CD4-positive, alpha-beta T cell treated with Interleukin-15 for 4 hours (primary cell): ENCODE measurements at places on chromosomes 1 and 21.
A peak's percentile ranks its signal among the peaks of the same experiment; 100 is the strongest.

DNA sequence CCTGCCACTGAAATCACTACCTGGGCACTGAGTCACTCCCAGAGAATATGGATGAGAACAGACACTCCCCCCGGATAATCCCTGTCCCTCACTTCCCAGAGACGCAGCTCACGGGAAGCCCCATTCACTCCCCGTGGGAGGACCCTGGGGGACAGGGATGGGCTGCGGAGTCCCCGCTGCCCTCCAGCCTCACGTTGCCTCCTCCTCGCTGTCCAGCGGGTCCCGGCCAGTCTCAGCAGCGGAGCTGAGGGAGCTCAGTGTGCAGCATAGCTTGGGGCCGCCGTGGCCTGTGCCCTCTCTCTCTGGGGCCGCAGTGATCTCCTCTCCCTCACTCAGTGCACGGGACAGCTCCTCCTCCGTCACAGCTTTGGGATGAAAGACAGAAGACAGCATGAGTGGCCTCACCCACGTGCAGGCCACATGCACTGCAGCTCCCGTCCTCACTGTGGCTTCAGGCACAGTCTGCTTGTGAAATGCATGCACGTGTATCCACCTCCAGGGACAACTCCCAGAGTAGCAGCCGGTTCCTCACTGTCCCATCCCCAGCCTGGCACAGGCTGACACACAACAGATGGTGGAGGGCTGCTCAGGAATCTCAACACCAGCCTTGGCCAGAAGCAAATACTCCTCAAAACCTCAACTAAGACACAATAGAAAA is 7.4 kb downstream of the CFAP410 start:
- DNase-seq: no peak

DNA sequence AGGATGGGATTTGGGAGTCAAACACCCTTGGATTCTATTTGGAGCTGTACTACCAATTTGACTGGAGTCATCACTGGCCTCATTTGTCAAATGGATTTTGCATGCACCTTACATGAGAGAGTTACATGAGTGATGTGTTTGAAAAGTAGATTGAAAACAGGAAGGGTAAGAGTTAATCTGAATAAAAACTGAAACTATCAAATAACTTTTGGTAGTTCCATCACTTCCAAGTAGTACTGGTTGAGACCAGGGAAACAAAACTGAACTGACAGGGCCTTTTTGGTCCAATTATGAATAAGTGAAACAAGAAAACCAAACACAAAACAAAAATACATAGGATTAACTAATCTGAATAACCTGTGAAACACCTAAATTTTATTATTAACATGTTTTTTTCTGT is 30.2 kb downstream of the NUCKS1 start:
- DNase-seq: no peak

DNA sequence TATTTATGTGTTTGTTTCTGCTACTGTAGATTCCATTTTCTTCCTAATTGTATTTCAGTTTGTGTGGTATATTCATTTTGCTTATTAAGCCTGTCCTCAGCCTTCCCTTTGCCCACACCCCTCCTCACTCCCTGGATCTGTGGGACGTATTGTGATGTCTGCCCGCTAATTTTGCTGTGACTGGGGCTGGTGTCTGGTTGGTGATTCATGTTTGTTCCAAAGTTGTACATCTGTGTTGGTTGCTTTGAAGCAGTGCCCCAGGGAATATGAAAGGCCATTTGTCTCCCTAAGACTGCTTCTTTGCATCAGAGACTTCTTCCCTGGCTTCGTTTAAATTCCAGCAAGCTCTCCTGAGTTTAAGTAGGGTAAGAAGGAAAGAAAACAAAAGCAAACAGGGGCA is 289.5 kb upstream of the SGIP1 start:
- no peak for DNase-seq

GRCh38 chr1:185404907-185405568 is 88.0 kb upstream of the IVNS1ABP start:
- DNase-seq: no peak

GRCh38 chr1:196577386-196577785 is 30.9 kb downstream of the KCNT2 start:
- no peak for DNase-seq

- no peak for DNase-seq
Observed at GRCh38 chr21:37987668-37988067, 71.4 kb upstream of the KCNJ6 start.

DNA sequence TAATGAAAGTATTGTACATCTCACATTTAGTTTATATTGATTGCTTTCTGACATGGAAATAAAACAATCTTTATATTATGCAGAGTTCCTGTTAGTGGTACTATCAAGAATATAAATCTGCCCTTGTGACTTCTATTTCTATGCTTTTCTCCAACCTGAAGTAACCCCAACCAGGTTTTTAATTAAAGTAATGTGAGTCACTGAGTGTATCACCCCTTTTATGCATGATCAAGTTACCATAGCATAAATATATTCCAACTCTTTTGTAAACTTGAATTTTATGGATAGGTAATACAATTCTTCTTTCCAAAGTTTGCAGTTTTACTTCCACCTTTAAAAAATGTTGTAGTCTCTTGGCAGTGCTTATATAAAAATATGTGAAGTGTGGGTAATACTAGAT is 532.3 kb downstream of the USP25 start:
- no peak for DNase-seq

DNA sequence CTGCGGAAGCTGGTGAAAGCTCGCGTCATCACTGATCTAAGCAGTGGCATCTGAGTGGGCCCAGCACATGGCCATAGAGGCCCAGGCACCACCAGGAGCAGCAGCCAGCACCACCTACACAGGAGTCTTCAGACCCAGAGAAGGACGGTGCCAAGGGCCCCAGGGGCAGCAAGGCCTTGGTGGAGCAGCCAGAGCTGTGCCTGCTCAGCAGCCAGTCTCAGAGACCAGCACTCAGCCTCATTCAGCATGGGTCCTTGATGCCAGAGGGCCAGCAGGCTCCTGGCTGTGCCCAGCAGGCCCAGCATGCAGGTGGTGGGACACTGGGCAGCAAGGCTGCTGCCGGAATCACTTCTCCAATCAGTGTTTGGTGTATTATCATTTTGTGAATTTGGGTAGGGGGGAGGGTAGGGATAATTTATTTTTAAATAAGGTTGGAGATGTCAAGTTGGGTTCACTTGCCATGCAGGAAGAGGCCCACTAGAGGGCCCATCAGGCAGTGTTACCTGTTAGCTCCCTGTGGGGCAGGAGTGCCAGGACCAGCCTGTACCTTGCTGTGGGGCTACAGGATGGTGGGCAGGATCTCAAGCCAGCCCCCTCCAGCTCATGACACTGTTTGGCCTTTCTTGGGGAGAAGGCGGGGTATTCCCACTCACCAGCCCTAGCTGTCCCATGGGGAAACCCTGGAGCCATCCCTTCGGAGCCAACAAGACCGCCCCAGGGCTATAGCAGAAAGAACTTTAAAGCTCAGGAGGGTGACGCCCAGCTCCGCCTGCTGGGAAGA is 3.2 kb upstream of the ARTN start:
- DNase-seq: no peak

- DNase-seq: no peak
Observed at GRCh38 chr1:110718452-110718851, 43.7 kb upstream of the KCNA3 start.

- no peak for DNase-seq
Observed at GRCh38 chr1:17696417-17697301, 58.5 kb upstream of the ACTL8 start.

- peak; percentile 22 for DNase-seq
Observed at GRCh38 chr1:26887125-26887524, 3.0 kb downstream of the GPN2 start.

DNA sequence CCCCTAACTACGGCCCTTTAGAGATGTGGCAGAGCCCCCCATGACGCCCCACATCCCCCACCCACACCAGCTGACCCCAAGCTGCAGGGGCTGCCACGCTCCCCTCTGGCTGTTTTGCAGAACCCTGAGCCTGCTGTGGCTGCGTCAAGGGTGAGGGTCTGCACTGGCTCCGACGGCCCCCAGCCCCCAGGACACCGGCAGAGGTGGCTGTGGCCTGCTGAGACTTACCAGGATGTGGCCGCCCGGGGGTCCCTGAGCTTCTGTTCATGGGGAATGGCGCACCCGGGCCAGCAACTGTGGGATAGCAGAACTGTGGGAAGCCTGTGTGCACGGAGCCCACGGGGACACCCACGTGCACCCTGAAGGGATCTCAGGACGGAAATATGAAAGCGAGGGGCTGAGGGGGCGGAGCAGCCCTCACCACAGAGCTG is 12.8 kb upstream of the RNF223 start:
- no peak for DNase-seq

- no peak for DNase-seq
Observed at GRCh38 chr1:80375662-80376061, 1369.1 kb upstream of the ADGRL4 start.

- no peak for DNase-seq
Observed at GRCh38 chr1:12547586-12548225, 70.3 kb downstream of the DHRS3 start.

- no peak for DNase-seq
Observed at GRCh38 chr1:223659711-223660110, 5.8 kb downstream of the CAPN8 start.

DNA sequence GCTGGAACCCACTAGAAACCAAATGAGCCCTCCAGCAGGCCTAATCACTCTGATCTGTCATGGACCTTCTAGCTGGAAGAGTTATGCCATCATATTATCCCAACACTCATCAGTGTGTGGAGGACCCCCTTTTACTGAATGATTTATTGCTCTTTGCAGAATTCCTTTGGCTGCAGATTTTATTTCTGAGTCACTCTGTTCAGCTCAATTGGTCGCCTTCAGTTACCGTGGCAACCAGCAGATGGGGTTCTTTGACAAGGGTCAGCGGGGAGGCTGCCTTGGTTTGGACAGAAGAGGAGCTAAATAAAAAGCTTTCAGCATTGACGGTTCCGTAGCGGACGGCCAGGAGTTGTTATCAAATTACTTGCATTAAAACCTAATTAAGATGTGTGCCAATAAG is 220.1 kb downstream of the SDCCAG8 start:
- DNase-seq: peak; percentile 14

DNA sequence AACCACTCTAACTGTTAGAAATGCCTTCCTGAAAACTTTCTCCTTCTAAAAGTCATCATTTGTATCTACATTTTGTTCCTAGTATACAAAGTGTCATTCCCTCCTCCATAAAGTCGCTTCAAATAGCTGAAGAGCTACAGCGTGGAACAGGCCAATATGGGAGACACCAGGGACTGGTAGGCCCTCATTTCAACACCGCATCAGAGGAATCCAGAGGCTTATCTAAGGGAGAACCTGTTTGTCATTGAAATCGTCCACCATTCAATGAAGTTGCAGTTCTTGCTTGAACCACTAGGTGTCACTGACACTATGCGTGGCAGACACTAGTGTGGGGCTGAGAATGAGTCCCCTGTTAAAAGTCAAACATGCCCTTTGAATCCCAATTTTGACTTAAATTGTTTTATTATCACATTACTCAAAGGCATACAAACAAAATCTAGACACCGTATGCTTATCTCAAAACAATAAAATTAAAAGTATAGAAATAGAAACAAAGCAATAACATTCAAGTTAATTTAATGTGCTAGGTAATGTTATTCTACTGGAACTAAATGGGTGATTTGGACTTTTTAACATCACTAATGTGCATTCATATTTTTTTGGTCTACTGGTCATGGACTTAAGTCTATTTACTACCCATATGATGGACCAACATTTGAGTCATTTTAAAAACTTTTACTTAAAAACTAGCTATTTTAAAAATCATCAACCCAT is 182.3 kb downstream of the FCRL5 start:
- DNase-seq: peak; percentile 49
